CD4-positive, alpha-beta T cell treated with Interleukin-15 for 4 hours (primary cell): ENCODE measurements at places on chromosomes 11 and 22.

DNA sequence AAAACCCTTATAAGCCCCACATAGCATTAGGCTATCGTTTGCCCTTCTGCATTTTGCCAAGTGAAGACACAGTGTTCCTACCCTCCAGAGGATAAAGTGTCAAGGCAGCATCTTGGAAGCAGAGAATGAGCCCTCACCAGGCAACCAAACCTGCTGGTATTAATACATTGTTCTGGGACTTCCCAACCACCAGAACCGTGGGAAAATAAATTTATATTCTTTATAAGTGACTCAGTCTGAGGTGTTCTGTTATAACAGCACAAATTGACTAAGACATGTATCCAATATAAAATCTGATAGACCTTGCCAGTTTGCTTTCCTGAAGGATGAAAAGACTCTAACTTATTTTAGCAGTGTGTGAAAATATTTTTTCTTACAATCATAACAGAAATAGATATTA is 792.5 kb upstream of the LRRC4C start:
- DNase-seq, result no peak

DNA sequence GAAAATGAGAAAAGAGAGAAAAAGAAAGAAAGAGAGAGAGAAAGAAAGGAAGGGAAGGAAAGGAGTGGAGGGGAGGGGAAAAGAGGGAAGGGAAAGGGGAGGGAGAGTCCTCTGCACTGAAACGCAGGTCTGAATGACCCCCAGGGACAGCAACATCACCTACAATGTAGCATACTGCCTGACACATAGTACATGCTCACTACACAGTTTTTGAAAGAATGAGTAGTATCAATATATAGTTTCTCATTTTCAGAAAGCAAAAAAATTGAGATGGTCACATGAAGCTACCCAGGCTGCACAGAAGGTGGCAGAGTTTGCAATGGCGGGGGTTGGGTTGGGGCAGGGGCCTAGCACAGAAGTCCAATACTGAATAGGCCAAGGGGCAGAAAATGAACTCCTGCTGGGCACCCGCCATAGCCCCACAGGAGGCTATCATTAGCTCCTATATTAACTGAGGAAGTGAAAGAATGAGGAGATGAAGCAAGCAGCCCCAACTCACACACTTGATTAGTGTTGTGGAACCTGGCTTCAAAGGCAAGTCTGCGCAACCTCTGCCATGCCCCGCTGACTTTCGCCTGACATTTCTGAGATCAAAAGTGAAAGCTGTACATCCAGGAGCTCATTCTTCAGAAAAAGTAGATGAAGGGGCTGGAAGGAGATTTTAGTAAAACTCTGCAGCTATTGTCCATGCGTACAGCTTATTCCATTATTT is 241.2 kb upstream of the SYN3 start:
- DNase-seq, result no peak

DNA sequence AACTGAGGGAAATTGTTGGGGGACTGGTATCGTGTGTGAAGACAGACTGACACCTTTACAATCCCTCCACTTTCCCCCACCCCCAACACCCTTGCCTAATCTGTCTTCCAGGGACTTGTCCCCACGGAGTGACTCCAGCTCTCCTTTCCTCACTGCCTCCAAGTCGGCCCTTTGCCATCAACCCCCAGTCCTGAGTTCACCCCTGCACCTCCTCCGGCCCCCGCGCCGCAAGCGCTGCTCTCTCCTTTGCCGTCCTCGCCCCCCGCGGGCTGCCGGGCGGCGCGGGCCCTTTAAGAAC is 183 bp upstream of the ABCG4 start:
- DNase-seq, result no peak

DNA sequence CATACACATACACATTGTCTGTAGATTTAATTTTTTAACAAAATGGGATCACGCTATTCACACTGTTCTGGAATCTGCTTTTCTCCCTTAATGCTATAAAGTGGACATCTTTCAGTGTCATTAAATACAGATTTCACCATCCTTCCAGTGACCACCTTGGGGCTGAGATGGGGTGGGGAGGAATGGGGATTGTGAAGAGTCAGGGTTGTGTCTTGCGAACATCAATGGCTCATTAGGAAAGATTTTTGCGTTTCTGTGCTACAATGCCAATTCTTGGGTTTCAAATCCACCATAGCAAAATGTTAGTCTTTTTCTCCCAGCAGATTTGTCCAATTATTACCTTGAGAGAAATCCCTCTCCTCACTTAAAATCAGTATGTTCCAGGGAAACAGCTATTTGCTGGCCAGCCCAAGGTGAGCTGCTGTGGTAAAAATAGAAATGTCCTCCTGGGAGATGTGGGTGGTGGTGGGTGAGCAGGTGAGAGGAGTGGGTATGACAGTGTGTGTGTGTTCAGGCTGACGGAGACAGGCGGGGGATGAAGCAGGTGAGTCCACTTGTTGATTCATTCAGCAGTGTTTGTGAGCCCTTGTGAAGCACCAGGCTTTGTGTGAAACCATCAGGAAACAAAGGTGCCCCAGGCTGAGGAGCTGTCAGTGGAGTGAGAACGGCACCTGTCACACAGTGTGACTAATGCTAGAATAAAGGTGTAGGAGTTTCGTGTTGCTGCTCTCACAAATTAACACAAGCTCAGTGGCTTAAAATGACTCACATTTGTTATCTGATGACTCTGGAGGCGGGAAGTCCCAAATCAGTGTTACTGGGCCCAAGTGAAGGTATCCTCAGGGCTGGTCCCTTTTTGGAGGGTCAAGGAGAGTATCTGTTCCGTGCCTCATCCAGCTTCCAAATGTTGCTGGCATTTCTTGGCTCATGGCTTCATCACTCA is 1.7 kb upstream of the CBX6 start:
- peak; percentile 89 for DNase-seq

- DNase-seq, result no peak
Observed at GRCh38 chr22:17205432-17205831, 13.8 kb downstream of the ADA2 start.

- DNase-seq, result peak; percentile 69
Observed at GRCh38 chr11:65780770-65781151, at the start of gene AP5B1. Gene AP5B1 (minus strand): TSS chr11:65780976. CDS start chr11:65780591, 385 bp downstream.

DNA sequence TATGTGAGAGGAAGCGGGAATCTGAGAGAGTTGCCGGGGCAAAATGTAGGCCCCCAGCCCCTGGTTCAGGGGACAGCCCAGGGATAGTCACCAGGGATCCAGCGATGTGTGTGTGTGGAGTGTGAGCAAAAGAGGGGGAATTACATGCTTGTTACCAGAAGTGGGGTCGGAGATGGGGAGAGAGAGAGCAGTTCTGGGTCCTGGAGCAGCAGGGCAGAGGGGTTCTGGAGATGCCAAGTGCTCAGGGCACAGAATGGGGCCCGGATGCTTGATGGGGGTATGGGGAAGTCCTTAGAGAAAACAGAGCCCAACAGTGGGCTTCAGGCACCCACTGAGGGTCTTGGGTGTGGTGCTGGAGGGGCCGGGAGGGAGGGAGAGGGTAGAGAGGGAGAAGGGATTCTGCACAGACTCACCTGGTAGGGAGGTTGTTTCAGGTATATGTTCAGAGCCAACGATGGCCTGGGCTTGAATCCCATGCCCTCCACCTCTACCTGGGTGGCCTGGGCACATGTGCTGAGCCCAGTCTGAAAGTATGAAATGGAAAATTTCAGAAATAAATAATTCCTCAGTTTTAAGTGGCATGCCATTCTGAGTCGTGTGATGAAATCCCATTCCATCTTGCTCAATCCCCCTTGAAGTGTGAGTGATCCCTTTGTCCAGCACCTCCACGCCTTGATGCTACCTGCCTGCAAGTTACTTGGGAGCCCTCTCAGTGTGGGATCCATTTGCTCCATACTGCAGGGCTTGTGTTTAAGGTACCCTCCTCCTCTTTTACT is 12.4 kb downstream of the SMIM38 start:
- no peak for DNase-seq

DNA sequence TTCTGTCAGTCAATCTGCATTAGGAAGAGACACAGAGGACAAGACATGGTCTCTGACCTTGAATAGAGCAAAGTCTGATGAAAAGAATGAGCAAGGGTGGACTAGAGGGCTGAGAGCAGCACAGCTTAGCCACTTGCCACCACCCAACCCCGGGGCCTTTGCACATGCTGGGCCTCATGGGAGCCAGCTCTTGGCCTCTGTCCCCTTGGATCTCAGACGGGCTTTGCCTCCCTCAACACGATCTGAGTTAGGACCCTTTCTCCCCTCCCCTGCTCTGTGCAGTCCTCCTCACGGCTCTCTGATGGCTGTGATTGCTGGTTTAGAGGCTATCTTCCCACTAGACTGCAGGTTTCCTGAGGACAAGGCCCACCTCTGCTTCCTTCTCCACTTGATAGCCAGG is 131.6 kb upstream of the B3GAT1 start:
- DNase-seq, result no peak

- DNase-seq, result no peak
Observed at GRCh38 chr11:76587820-76588454, 82.6 kb downstream of the LRRC32 start.

- DNase-seq, result no peak
Observed at GRCh38 chr11:69390561-69390960, 90.9 kb upstream of the LINC01488 start.

DNA sequence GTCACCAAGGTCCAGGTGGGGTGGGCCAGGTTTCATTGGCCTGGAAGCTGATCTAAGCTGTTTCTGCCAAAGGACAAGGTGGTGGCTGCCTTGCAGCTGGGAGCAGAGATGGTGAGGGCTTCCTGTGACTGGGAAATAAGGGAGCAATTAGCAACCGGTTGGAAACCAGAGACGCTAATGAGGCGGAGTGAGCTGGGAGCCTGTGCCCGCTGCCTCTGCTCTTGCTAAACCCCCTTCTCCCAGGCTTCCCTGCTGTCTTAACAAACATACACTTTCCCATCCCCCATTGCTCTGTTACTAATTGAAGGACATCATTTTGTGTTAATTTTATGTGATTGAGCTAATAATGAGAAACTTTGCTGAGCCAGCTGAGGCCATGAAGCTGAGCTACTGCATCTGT is 121.8 kb downstream of the INSC start:
- DNase-seq, result no peak

GRCh38 chr11:122814401-122814800 is 23.9 kb upstream of the CRTAM start:
- DNase-seq, result peak; percentile 22

DNA sequence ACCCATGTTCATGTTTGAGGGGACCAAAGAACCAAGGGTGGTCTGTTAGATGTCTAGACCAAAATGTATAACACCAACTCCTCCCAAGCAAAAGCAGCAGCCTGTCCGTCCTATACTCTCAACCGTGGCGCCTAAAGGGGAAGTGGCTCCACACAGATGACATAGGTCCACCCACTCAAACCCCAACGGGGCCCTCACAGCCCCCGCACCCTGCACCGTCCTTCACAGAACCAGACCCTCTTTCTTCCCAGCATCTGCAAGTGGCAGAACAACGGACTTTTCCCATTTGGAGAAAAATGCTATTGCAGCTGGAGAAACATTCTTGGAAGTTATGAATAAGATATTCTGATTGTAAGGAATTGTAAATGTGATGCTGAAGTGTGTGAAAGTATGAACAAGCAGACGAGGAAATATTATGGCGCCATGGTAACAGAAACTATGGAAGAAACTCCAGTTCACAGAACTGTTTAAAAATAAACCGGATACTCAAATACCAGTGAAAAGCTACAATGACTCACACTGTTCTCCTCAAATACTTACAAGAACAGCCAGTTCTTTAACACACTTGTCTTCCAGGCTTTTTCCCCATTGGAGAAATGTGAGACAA is 76.5 kb upstream of the ARFGAP3 start:
- DNase-seq, result peak; percentile 48

GRCh38 chr11:130778705-130779104 is 137.6 kb downstream of the SNX19 start:
- DNase-seq, result no peak

GRCh38 chr22:40764763-40765441 is 54.2 kb downstream of the SLC25A17 start:
- DNase-seq, result peak; percentile 10

GRCh38 chr22:33844273-33844672 is 76.0 kb downstream of the LARGE1 start:
- DNase-seq, result no peak

DNA sequence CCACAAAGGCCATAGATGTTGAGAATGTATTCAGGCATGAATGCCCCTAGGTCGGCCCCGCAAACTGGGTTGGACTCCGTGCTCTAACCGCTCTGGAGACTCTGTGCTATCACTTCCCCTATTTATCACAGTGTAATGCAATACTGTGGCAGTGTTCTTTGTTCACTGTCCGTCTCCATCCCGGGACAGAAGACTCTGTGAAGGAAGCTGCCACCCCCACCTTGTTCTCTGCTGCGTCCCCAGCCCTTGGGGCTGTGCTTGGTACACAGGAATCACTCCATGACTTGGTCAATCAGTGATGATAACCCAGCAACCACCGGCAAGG is 57.6 kb downstream of the TSPAN18 start:
- DNase-seq, result no peak

DNA sequence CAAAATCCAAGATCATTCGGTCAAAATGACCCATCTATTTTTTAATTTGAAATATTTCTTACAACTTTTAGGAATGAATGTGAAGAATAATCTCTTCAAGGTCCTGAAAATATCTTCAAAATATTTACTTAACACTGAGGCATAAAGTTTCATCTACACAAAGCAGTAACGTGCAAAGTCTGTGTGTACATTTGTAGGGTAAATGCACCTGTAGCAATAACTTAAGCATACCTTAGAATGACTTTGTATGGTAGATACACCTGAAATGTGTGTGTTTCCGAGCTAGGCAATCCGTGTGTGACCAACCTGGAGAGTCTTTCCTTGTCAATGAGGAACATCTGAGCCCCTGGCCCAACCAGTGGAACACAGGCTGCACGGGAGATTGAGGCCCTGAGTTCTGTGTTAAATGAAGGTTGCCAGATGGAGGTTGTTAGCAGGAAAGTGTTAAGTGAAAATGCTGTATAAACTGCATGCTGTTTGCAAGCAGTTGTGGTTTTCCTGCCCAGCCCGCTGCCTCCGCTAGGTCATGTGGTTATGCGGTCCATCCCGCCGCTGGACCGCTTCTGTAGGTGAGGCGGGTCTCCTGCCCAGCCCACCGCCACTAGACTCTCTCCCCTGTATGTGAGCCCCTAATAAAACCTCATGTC is 7.6 kb upstream of the CTR9 start:
- DNase-seq, result peak; percentile 34

DNA sequence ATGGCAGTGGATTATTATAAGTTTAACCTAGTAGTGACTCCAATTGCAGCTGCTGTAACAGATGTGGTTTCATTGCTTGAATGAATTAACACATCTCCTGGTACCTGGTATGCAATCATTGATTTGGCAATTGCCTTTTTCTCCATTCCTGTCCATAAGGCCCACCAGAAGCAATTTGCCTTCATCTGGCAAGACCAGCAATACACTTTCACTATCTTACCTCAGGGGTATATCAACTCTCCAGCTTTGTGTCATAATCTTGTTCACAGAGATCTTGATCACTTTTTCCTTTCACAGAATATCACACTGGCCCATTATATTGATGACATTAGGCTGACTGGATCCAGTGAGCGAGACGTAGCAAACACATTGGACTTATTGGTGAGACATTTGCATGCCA is 128.7 kb upstream of the ZC3H12C start:
- no peak for DNase-seq
